Psoas muscle (tissue), 8 donors: ENCODE measurements at places on chromosomes 5 and 9. TPM values are rescaled to one million over a fixed set of nuclear protein-coding genes. Genes with fewer than 3 reads are reported as not detected.
A peak's percentile ranks its signal among the peaks of the same experiment; 100 is the strongest.

Gene IRX1
- total RNA-seq, result not detected

DNA sequence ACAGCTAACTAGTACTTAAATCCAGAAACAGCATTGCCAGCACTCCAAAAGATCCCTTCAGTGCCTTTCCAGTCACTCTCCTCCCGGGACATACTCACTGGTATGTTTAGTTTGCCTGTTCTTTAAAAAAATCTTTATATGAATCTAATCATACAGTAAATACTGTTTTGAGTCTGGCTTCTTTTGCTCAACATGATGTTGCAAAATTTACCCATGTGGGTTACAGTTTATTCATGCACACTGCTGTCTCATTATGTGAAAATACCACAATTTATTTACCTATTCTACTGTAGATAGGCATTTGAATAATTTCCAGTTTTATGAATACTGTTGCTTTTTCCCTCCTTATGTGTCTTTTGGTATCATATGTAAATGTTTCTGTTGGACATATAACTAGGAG is 13.5 kb downstream of the NDFIP1 start:
- peaks cover 36% of the 10 kb centered on the region for H3K4me1 ChIP-seq
- DNase-seq, result no peak
- no peaks in the 10 kb centered on the region for H3K27me3 ChIP-seq
- H3K27ac ChIP-seq, result no peak overlapping the region
- peaks cover 3% of the 10 kb centered on the region for H3K36me3 ChIP-seq

Gene GNA14
- 1.1 TPM for total RNA-seq

GRCh38 chr9:102631559-102631958 is 363.6 kb upstream of the CYLC2 start:
- H3K36me3 ChIP-seq, result no peaks in the 10 kb centered on the region
- no peaks in the 10 kb centered on the region for H3K4me1 ChIP-seq
- no peaks in the 10 kb centered on the region for H3K27me3 ChIP-seq
- no peak overlapping the region for H3K4me3 ChIP-seq

- no peak overlapping the region for H3K27ac ChIP-seq
- no peaks in the 10 kb centered on the region for H3K36me3 ChIP-seq
- H3K4me1 ChIP-seq, result no peaks in the 10 kb centered on the region
- no peak for DNase-seq
- no peak overlapping the region for H3K4me3 ChIP-seq
- H3K27me3 ChIP-seq, result no peaks in the 10 kb centered on the region
Observed at GRCh38 chr5:104793755-104794080, 1231.1 kb upstream of the NUDT12 start.

DNA sequence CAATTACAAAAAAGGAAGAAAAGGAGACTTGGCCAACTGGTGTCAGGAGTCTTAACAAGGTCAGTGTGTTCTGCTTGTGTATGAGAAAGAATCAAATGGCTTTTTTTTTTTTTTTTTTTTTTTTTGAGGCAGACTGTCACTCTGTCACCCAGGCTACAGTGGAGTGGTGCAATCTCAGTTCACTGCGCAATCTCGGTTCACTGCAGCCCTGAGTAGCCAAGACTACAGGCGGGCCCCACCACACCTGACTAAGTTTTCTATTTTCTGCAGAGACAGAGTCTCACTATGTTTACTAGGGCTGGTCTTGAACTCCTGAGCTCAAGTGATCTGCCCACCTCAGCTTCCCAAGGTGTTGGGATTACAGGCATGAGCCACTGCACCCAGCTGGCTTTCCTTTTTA is 3.1 kb upstream of the IL7R start:
- H3K36me3 ChIP-seq, result no peaks in the 10 kb centered on the region
- no peaks in the 10 kb centered on the region for H3K4me1 ChIP-seq
- no peak overlapping the region for H3K4me3 ChIP-seq

DNA sequence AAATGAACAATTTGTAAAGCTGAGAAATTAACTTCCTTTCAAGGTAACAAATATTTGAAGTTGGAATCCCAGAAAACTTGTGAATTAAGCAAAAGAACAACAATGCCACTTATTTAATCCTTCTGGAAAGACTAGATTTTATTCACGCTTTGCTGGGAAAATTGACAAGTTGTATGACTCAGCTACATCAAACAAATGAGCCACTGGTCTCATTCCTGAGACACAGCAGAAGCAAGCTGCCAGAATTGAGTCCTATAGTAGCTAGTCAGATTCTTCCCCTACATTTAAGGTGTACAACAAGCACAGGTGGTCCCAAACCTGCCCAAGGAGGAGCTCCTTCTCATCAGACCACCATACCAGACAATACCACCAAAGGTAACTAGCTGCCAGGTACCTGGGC is 280.7 kb downstream of the SPOCK1 start:
- H3K4me3 ChIP-seq, result no peak overlapping the region
- H3K4me1 ChIP-seq, result peaks cover 9% of the 10 kb centered on the region
- DNase-seq, result no peak
- no peaks in the 10 kb centered on the region for H3K36me3 ChIP-seq

Gene IFNB1
- not detected for total RNA-seq

DNA sequence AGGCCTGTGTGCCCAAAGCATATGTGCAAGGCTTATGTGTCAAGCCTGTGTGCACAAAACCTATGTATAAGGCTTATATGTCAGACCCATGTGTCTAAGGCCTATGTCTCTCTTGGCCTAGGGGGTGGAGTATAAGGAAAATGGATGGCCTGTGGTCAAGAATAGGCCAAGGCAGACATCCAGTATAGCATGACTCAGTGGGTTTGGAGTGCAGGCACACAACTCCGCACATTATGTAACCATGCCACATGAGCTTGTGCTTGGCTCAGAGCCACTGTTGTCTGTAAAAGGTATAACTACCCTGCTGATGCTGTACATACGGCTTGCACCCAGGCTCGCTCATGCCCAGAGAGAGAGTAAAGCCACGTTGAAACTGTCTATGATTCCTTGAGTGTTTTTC is 626.4 kb upstream of the NUDT12 start:
- no peak overlapping the region for H3K4me3 ChIP-seq
- H3K27me3 ChIP-seq, result no peaks in the 10 kb centered on the region
- H3K4me1 ChIP-seq, result no peaks in the 10 kb centered on the region
- no peaks in the 10 kb centered on the region for H3K36me3 ChIP-seq
- DNase-seq, result no peak

DNA sequence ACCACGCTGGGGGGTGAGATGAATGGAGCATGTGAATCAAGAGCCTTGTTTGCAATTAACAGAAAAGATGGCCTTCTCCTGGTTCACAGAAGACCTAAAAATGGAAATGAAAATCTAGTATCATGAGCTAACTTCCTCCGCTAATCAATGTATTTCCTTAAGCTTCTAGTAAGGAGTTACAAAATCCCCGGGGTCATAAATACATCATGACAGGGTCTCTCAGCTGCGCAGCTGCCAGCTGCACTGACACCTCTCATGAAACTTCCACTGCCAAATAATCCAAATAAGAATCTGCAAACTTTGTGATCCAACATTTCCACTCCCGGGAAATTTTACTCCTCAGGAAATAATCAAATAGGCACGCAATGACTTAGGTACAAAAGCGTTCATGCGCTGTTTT is 11.9 kb downstream of the MYO10 start:
- H3K27me3 ChIP-seq, result no peaks in the 10 kb centered on the region
- no peak overlapping the region for H3K4me3 ChIP-seq
- no peaks in the 10 kb centered on the region for H3K36me3 ChIP-seq
- H3K27ac ChIP-seq, result no peak overlapping the region
- no peak for DNase-seq

GRCh38 chr5:2454876-2455275 is 296.6 kb downstream of the IRX2 start:
- DNase-seq, result no peak
- no peak overlapping the region for H3K4me3 ChIP-seq
- no peaks in the 10 kb centered on the region for H3K36me3 ChIP-seq
- H3K27ac ChIP-seq, result no peak overlapping the region
- H3K4me1 ChIP-seq, result no peaks in the 10 kb centered on the region

DNA sequence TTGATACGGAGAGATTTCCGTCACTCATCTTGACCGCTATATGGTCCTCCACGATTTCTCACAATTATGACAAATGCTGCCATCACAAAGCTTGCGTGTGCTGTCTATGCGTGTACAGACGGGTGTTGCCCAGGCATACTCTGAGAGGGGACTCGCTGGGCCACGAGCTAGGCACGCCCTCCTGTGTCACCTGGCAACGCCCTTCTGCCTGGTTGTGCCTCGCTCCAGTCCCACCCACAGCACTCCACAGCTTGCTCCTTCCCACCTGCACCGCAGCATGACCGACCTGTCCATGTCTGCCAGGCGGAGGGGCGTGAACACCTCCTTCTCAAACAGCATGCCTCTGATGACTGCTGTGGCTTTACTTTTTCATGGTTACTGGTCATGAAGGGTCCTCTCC is 55.6 kb downstream of the CAMSAP1 start:
- no peaks in the 10 kb centered on the region for H3K4me1 ChIP-seq
- H3K36me3 ChIP-seq, result no peaks in the 10 kb centered on the region
- H3K27ac ChIP-seq, result no peak overlapping the region
- H3K27me3 ChIP-seq, result no peaks in the 10 kb centered on the region

DNA sequence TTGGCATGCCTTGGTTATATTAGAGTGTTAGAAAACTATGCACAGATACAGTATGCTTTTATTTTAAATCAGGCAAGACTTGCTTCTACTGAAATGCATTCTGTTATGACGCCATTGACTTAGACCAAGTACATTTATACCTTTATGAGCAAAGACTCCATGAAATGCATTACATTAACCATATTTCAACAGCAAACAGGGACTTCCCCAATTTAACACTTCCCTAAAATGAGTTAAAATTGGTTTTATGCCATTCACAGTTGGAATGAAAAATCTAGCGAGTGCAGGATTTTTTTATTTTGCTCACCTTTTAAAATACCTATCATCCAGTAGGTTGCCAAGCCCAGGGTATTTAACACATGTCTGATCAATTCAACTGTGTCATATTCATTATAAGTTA is 272.1 kb upstream of the IZUMO3 start:
- H3K36me3 ChIP-seq, result no peaks in the 10 kb centered on the region
- H3K27ac ChIP-seq, result no peak overlapping the region
- no peak for DNase-seq
- H3K27me3 ChIP-seq, result no peaks in the 10 kb centered on the region
- H3K4me3 ChIP-seq, result no peak overlapping the region

DNA sequence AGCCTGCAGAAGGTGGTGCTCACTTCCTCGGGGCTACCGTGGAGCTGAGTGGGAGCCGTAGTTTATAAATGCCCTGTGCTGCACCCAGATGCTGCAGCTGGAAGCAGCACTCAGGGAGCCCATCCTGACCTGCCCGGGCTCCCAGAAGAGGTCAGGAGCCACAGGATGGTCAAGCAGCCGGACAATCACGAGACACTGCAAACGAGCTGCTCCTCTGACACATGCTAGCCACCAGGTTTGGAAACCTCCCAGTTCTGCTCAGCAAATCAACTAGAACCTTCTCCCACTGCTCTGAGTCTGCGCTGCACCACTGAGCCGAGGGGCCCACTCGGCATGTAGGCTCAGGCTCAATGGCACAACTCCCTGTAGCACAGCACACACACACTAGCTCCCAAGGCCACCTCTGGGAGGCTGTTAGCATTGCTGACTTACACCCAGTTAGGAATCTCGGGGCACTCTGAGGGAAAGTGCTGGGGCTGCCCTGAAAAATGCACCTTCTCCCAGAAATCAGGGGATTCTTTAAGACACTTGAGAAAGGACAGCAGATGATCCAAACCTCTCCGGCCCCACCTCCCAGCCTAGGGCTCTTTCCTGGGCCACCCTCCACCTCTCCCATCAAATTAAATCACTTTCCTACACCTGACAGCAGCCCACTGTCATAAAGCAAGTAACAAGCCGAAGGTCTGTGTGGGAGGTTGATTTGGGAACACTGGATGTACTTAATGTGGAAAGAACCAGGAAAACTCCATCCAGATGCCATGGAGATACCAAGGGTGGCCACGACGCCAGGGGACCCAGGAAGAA is 59.1 kb downstream of the PSMB7 start:
- H3K4me3 ChIP-seq, result no peak overlapping the region
- H3K4me1 ChIP-seq, result peaks cover 4% of the 10 kb centered on the region
- DNase-seq, result no peak

Gene PCDHB9
- 0.58 TPM for total RNA-seq

Gene PTPRD
- total RNA-seq, result 3.1 TPM

Gene EMB
- 3.7 TPM for total RNA-seq

- peaks cover 13% of the 10 kb centered on the region for H3K27me3 ChIP-seq
- H3K36me3 ChIP-seq, result no peaks in the 10 kb centered on the region
- H3K27ac ChIP-seq, result no peak overlapping the region
- H3K4me3 ChIP-seq, result no peak overlapping the region
- DNase-seq, result peak; percentile 73
- H3K4me1 ChIP-seq, result no peaks in the 10 kb centered on the region
Observed at GRCh38 chr9:126558051-126558665, 55.6 kb upstream of the LMX1B start.

Gene EDIL3
- 0.69 TPM for total RNA-seq

DNA sequence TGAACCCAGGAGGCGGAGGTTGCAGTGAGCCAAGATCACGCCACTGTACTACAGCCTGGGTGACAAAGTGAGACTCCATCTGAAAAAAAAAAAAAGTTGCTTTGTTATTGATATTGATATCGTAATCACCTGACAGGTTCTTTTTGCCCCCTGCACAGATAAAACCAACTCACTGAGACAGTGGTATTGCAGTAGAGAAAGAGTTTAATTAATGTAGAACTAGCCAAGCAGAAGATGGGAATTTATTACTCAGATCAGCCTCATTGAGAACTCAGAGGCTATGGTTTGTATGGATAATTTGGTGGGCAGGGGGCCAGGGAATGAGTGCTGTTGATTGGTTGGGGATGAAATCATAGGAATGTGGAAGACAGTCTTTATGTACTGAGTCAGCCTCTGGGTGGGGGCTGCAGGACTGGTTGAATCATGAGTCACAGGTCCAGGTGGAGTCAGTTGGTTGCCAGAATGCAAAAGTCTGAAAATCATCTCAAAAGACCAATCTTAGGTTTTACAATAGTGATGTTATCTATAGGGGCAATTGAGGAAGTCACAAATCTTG is 35.8 kb upstream of the MEGF10 start:
- DNase-seq, result no peak
- no peak overlapping the region for H3K4me3 ChIP-seq
- H3K27ac ChIP-seq, result no peak overlapping the region
- no peaks in the 10 kb centered on the region for H3K27me3 ChIP-seq
- no peaks in the 10 kb centered on the region for H3K4me1 ChIP-seq

DNA sequence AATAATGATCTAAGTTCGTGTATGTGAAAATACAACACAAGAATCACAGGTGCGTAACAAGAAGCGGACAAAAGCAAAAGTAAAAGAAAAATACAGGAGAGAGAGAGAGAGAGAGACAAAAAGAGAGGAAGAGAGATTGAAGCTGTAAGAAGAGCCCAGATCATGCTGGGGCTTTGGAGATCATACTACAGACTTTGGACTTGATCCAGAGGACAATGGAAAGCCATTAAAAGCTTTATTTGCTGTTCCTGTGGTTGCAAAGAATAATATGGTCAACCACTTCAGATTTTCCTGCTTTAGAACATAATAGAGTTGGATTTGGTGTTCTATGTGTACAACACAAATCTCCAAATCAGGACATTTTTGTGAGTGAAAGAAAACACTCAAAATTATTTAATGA is 561.4 kb downstream of the CAAP1 start:
- no peak overlapping the region for H3K4me3 ChIP-seq
- no peak for DNase-seq
- H3K27ac ChIP-seq, result no peak overlapping the region
- H3K27me3 ChIP-seq, result no peaks in the 10 kb centered on the region

Gene SLC6A3
- total RNA-seq, result not detected

Gene CTSV
- not detected for total RNA-seq

GRCh38 chr5:111320953-111321352 is 96.8 kb downstream of the CAMK4 start:
- H3K27me3 ChIP-seq, result no peaks in the 10 kb centered on the region
- H3K4me3 ChIP-seq, result no peak overlapping the region
- H3K4me1 ChIP-seq, result no peaks in the 10 kb centered on the region

Gene SLC45A2
- not detected for total RNA-seq

Gene SLC25A2
- not detected for total RNA-seq

Gene PLPPR1
- not detected for total RNA-seq

Gene GABRA6
- not detected for total RNA-seq
